ENCODE measurements at places on chromosomes 11 and 22.

DNA sequence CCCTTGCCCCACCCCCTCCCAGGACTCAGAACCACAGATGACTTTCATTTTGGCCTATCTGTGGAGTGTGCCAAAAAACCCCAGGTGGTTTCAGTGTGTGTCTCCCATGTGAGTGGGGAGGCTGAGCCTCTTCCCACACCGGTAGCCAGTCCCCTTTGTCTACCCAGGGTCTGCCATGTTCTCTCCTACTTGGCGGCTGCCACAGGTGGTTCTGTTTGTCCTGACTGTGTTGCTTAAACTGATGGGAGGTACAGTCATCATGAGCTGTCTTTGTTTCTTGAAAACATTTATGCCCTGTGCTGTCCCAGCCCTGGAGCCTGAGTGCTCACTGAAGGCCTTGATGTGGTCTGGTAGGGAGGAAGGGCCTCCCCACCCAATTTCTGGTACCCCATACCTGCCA is 39.7 kb upstream of the SUSD2 start:
- no peak for DNase-seq

- DNase-seq = peak; percentile 33
Observed at GRCh38 chr11:125593114-125593820, 615 bp downstream of the STT3A start.

DNA sequence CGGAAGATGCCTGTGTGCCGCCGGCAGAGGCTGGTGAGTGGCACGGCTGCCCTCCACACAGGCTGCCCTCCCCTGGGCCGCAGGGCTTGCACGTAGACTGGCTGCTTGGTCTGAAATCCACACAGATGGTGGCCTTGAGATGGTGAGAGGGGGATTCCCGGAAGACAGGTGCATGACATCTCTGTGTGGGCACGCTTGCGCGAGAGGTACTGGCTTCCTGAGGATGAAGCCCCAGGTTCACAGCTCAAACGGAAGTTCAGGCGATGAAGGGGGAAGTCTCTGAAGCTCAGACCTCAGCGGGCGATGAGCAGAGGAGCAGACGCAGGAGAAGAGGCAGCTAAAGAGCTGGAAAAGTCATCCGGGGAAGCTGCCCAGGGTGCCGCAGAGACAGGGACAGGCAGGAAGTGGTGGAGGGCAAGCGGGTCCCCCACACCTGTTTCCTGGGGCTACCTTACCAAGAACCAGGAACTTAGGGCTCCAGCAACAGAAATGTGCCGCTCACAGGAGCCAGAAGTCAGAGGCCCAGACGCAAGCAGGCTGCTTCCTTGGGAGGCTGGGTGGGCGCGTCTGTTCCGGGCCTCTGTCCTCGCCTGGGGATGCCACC is 7.2 kb downstream of the CRELD2 start:
- peak; percentile 36 for DNase-seq

GRCh38 chr11:2590131-2590964 is 109.4 kb downstream of the KCNQ1OT1 start:
- DNase-seq = no peak

DNA sequence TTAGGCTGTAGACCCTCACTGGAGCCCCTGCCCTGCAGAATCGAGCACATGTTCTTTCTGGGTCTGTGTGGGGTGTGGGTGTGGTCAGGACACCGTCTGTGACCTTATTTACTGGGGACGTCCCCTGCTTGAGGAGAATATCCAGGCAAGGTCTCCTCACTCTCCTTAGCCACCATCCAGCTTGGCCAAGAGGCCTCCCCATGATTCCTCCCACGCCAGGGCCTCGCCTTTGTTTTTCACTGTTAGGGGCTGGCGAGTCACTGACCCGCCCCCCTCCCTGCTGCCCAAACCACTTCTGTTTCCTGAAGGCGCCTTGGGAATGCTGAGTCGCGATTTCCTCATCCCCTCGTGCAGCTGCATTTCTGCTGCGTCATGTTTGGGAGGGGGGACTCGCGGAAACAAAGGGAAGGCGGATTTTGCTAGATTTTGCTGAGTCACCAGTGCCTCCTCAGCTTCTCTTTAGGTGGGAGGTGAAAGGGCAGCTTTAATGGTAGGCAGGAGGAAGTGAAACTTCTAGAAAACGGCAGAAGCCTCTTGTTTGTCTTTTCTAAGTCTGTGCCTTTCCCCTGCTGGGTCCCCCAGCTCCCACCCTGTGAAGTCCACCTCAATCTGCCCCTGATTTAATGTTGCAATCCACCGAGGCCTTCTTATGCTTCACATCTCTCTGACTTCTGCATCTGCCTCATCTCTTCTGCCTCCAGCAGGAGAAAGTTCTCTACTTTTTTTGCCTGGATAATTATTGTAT is 4.0 kb upstream of the HMOX1 start:
- peak; percentile 97 for DNase-seq

DNA sequence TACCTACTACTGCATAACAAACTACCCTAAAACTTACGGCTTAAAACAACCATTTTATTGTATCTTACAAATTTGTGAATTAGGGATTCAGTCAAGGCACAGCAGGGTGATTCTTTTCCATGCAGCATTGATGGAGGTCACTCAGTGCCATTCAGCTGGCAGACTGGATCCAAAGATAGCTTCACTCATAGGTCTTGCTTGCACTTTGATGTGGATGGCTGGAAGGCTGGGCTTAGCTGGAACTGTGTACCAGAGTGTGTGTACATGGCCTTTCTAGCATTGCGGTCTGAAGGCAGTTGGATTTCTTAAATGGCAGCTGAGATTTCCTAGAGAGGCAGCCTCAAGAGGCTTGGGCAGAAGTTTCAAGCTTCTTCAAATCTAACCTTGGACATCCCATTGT is 25.0 kb downstream of the YAP1 start:
- DNase-seq = no peak

DNA sequence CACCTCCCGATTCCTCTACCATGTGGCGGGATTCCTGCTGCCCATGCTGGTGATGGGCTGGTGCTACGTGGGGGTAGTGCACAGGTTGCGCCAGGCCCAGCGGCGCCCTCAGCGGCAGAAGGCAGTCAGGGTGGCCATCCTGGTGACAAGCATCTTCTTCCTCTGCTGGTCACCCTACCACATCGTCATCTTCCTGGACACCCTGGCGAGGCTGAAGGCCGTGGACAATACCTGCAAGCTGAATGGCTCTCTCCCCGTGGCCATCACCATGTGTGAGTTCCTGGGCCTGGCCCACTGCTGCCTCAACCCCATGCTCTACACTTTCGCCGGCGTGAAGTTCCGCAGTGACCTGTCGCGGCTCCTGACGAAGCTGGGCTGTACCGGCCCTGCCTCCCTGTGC is 10.5 kb downstream of the CXCR5 start:
- DNase-seq = no peak
